ENCODE measurements at places on chromosomes 4 and X.
A peak's percentile ranks its signal among the peaks of the same experiment; 100 is the strongest.

DNA sequence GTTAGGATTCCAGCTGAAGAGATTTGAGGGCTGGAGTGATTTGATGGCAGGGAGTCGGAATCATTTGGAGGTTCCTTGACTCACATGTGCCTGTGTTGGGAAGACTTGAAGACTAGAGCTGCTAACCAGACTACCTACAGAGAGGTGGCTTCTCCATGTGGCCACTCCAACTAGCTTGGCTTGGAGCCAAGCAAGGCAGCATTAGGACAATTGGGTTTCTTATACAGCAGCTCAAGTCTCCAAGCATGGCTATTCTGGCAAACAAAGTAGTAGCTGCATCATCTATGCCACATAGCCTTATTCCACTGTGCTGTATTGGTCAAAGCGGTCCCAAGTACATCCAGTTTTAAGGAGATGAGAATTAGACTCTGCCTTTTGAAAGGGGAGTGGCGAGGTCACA lies 171.7 kb upstream of the SLC4A4 start:
- DNase-seq: no peak

DNA sequence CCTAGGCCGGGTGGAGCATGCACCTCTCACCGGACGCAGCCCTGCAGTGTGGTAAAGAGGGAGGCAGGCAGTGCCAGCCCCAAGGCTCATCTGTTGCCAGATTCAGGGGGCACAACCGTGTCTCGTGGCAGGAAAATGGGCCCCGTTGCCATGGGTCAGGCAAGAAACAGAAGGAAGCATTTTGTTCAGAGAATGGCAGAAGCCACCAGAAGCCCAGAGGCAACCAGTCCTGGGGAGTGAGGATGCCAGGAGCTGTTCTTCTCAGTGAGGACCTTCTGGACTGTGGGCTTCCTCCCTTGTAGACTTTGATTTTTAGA lies 12.5 kb upstream of the UVSSA start:
- no peak for DNase-seq

DNA sequence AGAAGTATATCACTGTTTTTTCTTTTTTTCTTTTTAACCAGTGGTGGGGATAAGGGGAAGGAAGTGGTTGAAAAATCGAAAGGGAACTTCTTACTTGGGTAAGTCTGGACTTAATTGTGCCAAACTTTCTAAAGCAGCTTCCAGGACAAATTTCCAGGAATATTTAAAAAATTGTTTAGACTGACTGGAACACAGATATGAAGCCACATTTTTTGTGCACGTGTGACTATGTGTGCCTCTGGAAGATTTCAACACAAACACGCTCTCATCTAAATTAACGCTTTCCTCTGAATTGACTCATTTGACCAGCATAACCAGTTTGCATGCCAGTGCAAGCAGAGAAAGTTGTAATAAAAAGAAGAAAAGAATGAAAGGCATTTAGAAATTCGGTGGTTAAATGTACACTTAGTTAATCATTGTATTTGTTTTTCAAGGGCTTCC lies 18.8 kb upstream of the YTHDC1 start:
- DNase-seq: peak; percentile 94

DNA sequence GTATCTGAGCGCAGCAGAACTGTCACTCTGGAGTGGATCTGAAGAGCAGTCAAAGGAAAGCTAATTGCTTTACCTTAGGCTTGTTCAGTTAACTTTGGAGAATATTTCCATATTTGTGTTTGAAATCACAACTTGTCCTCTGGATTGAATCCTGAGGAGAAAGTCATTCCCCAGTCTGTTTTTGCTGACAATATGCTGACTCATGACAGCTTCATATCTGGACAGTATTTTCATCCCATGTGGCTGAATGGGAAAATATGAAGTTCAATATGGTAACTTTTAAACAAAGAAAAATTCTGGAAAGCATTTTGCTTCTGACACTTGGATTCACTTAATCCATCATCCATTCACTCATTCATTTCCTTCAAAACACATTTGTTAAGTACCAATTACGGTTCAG lies 46.3 kb upstream of the MAGEC3 start:
- DNase-seq: no peak

GRCh38 chrX:13620207-13620606 lies 32.7 kb upstream of the TCEANC start:
- no peak for DNase-seq

Data from EH (cell line).